ENCODE measurements at places on chromosomes 4 and X.

DNA sequence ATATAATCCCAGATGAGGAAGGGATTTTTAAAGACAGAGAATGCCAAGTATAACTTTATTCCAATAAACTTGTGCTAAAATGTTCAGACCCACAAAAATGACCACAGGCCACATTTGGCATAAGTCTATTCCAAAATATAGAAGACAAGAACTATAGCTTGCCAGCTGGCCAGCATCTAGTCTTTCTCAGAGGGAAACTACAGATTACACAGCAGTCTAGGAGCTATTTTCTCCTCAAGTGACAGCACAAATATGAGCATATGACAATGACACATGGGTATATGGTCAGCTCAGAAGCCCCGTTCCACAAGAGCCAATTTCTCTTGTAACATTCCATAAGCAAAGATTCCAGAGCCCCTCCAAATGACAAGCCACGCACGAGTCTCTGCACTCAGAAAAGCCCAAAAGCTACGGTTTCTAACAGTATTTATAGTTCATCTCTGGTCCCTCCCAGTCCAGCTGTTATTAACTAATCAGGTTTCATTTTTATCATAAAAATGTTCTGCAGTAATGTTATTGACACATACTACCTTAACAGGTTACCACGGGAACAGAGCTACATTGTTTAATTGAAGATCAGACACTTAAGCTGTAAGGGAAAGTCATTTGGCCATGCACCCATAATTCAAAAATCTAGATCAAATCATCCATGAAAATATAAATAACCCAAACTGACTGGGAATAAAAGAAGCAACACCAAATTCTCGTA is 70.3 kb downstream of the RAB28 start:
- DNase-seq, result no peak

DNA sequence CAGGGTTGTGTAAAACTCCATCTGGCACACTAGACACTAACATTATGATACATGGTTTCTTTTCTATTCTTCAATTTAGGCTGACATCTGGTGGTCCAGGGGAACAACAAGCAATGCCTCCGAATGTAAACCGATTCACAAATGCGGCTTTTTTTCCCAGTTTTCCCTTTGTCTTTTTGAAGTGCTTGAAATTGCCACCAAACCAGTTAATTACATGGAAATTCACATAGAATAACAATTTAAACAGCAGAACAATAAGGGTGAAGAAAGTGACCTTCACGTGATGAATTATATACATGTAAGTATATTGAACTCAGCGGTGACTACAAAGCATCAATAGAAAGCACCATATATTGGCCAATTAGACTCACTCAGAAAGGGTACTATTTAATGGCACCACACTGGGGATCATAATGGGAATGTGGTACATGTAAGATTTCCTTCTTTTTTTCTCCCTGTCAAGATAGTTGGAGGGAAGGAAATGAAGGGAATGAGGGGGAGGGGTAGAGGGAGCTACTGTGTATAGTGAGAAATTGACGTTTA is 103.9 kb downstream of the MMRN1 start:
- no peak for DNase-seq

- peak; percentile 63 for DNase-seq
Measured at GRCh38 chr4:1113311-1114009, at the start of gene RNF212. TSS of gene RNF212 (minus strand) at chr4:1113564. CDS start at chr4:1113464, 100 bp downstream.

- DNase-seq, result peak; percentile 66
Measured at GRCh38 chr4:184416913-184417734, 57.2 kb downstream of the IRF2 start.

- no peak for DNase-seq
Measured at GRCh38 chrX:22603060-22603459, 330.3 kb downstream of the CBLL2 start.

GRCh38 chr4:11805842-11806241 is 377.1 kb upstream of the HS3ST1 start:
- no peak for DNase-seq

DNA sequence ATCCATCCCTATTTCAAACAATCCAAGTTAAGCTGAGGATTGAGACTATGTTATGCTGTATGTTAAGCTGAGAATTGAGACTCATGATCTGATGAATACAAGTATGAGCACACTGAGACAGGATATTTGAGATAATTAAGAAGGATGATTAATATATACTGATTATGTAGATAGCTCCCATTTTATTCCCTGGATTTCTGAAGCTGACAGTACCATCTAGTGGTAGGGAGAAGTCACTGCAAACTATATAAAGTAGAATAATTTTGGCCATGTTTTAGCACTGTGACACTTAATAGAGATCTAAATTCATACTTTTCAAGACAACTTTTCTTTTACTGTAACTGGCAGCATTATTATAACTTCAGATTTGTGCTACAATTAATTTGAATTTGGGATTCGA is 63.8 kb upstream of the HPRT1 start:
- DNase-seq, result peak; percentile 18

DNA sequence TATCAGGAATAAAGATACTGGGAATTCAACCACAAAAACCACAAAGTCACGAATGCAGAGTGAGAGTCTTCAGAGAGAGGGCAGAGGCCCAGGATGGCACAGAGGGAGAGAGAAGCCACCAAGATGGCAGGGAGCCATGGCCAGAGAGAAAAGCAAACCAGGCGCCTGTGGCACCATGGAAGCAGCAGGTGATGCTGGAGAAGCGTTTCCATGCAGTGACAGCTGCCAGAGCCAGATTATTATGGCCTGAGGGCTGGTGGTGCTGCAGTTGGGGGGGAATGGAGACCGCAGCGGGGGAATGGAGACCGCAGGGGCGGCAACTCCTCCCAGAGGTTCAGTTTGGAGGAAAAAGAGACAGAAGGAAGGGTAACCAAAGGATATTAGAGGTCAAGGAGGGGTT is 5.8 kb downstream of the TAFAZZIN start:
- DNase-seq, result no peak

DNA sequence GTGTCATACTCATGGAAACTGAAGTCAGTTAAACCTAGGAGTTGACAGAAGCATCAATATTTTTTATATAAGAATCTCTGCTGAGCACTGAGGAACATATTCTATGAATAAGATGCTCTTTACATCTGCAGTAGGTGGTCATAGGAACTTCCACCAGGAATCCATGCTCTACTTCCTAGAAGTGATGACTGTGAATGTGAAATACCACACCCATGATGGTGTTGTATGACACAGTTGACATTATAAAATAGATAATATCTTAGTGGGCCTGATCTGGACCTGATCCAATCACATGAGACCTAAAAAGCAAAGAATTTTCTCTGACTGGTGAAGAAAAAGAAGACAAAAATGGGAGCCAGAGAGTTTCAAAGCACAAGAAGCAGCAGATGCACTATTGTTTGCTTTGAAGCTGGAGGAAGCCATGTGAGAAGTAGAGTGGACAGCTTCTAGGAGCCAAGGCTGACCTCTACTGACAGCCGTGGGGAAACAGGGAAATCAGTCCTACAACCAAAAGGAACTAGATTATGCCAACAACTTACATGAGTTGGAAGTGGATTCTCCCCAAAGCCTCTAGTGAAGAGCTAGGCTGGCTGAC is 68.6 kb upstream of the HS3ST1 start:
- no peak for DNase-seq

GRCh38 chrX:120334603-120335002 is 23.3 kb upstream of the TMEM255A start:
- DNase-seq, result no peak

DNA sequence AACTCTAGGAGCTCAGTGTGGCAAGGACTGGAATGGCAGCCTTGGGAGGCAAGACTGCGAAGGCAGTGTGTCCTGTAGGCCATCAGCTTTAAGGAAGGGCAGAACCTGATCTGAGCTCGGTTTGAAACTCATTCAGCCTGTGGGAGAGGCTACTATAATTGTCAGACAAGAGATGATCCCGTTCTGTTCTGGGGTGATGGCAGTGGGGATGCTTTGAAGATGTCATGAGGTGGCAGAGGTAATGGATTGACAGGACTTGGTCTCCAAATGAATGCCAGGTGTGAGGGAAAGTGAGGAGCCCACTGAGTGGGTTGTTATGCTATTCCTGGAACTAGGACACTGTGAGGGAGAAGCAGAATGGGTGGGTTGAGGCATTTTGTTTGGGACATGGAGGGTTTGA is 144.9 kb downstream of the PJA1 start:
- DNase-seq, result no peak

GRCh38 chr4:120452536-120452935 is 385.9 kb upstream of the MAD2L1 start:
- no peak for DNase-seq

DNA sequence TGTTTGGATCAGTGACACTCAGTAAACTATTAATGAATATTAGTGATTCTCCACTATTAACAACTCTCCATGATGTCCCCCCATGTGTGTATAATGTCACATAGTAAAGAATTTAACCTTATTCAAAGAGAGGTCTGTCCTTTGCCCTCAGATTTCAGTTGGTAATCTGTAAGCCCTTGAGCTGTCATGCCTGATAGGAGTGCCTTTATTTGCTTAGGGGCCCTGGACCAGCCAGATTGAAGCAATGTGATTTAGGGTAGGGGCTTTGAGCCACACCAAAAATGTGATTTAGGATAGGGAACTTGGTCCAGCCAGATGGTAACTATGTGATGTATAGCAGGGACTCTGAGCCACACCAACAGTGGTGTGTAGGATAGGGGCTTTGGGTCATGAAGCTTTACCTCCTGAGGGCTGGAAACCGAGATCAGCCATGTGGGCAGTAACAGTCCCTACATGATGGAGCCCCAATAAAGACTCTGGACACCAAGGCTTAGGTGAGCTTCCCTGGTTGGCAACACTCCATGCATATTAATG is 44.3 kb upstream of the PAGE4 start:
- DNase-seq, result no peak

GRCh38 chr4:186449954-186450353 is 105.4 kb downstream of the MTNR1A start:
- no peak for DNase-seq

DNA sequence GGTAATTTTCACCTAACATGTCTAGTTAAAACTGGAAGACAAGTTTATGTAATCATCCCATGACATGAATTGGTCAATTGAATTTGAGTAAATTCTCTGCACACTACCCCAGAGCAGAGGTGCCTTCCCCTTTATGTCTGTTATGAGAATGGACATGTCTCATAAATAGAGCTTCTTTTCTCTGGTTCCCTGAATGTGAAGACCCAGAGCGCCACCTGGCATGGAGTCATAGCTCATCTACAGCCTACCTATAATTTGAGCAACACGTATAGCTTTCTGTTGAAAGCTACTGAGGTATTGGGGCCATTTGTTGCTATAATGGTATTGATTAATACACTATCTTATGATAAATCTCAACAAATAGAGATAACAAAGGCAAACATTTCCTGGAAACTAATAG is 626.5 kb upstream of the GALNTL6 start:
- DNase-seq, result no peak

DNA sequence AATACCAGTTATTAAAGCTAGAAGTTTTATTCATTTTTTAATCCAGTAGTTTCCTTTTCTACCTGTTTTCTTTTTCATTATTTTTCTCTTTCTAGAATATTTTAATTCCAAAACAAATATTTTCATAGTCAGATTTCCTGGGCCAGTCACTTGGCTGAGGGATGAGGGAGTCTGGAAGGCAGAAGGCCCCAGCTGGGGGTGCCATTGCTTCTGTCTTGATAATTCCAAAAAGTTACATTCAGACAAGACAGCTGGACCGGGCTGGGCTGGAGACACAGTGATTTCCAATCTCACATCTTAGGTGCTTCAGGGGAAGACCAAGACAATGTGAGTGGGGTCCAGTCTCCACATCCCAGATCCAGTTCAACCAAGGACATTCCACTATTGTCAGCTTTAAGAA is 263.5 kb downstream of the TMA16 start:
- no peak for DNase-seq

DNA sequence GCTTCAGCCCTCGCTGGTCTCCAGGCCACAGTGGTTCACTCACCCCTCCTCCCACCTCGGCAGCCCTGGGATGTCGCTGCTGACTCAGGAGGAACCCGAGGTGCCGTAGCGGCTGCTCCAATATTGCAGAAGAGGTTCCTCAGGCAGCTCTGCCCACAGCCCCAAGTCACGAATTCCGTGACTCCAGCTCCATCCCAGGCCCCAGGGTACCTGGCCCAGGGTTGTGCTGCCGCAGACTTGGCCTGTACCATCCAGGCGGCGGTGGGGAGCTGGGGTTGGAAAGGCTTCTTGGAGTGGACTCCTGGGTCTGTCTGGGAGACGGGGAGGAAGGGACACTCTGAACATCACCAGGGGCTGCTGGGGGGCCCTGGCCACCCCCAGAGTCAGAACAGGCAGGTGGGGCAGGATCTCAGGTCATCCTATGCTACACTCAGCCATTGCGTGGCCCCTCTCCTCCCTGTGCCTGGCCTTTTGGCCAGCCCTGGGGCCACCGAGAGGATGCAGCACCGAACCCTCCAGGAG is 728 bp upstream of the HGFAC start:
- no peak for DNase-seq

GRCh38 chr4:8353158-8353669 is 83.7 kb downstream of the HTRA3 start:
- no peak for DNase-seq

- DNase-seq, result no peak
Measured at GRCh38 chrX:146707781-146708180, 101.8 kb upstream of the CXorf51B start.

- DNase-seq, result no peak
Measured at GRCh38 chrX:41970419-41970818, 47.1 kb upstream of the CASK start.

DNA sequence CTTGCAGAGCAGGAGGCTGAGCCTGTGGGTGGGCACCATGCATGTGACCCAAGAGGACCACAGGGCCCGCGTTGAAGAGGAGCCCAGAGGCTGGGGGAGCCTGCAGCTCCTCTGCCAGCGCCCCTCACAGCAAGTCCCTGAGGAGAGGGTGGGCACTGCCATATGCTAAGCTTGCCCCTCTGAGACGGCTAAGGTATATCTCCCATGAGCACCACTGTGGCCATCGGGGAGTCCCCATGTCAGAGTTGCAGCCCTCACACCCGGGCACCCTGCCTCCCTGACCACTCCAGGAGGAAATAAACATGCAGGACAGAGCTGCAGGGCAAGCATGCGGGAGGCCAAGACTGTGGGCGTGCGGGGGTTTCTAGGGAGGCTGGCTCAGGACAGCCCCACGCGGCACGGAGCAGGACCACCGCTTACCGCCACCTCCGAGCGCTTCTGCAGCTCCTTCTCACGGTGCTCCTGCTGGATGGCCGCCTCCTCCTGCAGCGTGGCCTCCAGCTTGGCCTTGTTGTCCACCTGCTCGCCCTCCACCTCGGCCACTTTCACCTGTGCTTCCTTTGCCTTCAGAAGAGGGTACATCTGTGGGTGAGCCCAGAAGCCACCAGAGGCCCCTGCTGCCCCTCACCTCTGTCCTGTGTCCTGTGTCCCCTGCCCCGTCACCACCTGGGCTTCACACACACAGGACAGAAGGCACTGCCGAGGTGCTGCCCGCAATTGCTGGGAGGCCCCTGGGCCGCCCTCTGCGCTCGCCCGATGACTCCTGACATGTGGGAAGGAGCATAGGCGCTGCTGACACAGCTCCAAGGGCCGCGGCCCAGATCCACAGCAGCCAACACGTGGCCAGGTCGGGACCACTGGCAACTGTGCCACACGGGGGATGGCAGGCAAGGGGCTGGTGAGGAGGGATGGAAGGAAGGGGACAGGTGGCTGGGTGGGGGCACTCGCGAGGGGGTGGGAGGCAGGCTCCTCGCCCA is 29.8 kb downstream of the FGFR3 start:
- no peak for DNase-seq

GRCh38 chrX:21960569-21961541 is 20.3 kb downstream of the SMS start:
- DNase-seq, result no peak

GRCh38 chr4:138707746-138708677 is 307.6 kb upstream of the NOCT start:
- DNase-seq, result no peak

Data from CD4-positive, alpha-beta T cell treated with Interleukin-17A for 1 hour (primary cell).